ENCODE measurements at places on chromosomes 16 and 17.
A peak's percentile ranks its signal among the peaks of the same experiment; 100 is the strongest.

GRCh38 chr17:36545077-36545464 is 352 bp downstream of the GGNBP2 start:
- H3K27ac ChIP-seq, result peak overlapping the region; percentile 99
- H3K36me3 ChIP-seq, result no peaks in the 10 kb centered on the region
- H3K4me1 ChIP-seq, result peaks cover 34% of the 10 kb centered on the region
- H3K4me3 ChIP-seq, result peak overlapping the region; percentile 95
- H3K27me3 ChIP-seq, result no peaks in the 10 kb centered on the region

DNA sequence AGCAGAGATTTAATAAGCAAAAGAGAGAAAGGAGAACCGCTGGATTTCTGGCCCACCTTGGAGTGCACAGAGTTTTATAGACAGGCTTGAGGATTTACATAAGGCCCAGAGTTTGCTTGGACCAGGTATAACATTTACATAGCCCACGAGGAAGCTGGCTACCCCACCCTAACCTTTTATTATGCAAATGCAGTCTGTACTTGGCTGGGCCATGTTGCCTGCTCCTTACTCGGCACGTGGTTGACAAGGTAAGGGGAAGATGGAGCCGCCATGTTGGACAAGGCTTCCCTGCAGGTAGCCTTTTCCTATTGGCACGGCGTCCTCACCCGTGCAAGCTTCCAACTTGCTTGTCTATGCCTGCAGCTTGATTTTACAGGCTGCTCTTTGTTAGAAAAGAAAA is 35.2 kb upstream of the HS3ST3A1 start:
- no peaks in the 10 kb centered on the region for H3K27me3 ChIP-seq
- no peaks in the 10 kb centered on the region for H3K36me3 ChIP-seq
- no peaks in the 10 kb centered on the region for H3K4me1 ChIP-seq
- H3K4me3 ChIP-seq, result no peak overlapping the region
- no peak for DNase-seq

- H3K36me3 ChIP-seq, result no peaks in the 10 kb centered on the region
- DNase-seq, result peak; percentile 93
- peaks cover 43% of the 10 kb centered on the region for H3K4me1 ChIP-seq
- H3K27me3 ChIP-seq, result no peaks in the 10 kb centered on the region
These were observed 6.1 kb downstream of the SSTR5 start for GRCh38 chr16:1078579-1079021.

GRCh38 chr17:40364121-40364861 is at the start of gene GJD3:
Gene GJD3, minus strand, starts transcription at chr17:40364737. Its CDS starts 922 bp downstream, at chr17:40363815.
- DNase-seq, result no peak
- no peaks in the 10 kb centered on the region for H3K27me3 ChIP-seq
- peaks cover 4% of the 10 kb centered on the region for H3K4me1 ChIP-seq
- no peak within 1 kb of the TSS for H3K27ac ChIP-seq
- peak within 1 kb of the TSS; percentile 65 for H3K4me3 ChIP-seq

DNA sequence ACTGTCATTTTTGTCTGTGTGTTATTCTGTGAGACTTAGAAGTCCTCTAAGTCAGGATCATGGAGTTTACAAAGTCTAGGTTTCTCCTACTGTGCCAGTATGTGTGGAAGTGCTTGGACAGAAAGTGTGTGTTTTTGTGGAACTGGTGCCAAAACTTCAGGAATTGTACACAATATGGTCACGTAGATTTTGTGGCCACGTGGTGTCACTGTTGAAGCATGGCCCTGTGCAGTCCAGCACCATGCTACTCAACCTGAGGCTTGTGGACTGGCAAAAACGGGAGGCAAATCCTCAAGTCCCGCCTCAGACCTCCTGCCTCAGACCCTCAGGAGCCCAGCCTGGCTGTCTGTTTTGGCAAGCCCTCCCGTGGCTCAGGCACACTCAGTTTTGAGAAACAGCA is 16.7 kb upstream of the ALKBH5 start:
- no peak for DNase-seq
- no peaks in the 10 kb centered on the region for H3K36me3 ChIP-seq
- H3K27me3 ChIP-seq, result no peaks in the 10 kb centered on the region
- no peak overlapping the region for H3K27ac ChIP-seq
- H3K4me3 ChIP-seq, result no peak overlapping the region

DNA sequence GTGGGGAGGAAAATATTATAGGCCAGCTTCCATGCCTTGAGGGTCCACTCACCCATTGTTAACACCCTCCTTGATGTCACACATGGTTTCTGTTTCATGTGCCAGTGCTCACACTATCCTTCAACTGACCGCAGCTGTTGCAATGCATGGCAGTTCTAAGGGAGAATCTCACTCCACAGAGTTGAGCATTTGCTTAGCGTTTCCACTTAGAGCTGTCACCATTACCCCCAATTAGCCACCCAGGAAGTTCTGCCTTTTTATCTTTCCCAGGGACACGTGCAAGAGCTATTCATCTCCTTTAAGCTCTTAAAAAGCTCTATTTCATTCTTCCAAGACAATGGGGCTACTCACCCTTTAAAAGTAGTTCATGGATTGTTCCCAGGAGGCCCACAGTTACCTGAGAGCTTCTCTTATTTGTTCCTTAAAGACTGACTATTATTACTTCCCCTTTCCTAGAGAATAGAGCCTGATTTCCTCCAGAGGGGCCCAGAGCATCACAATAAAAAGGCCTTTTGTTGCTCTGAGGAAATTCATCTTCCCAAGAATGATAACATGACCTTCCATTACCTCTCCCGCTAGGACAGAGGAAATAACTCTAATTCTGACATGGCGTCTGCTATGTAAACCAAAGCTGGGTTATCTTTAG is 126.8 kb downstream of the CACNG3 start:
- H3K4me3 ChIP-seq, result no peak overlapping the region
- H3K36me3 ChIP-seq, result no peaks in the 10 kb centered on the region
- no peak for DNase-seq
- H3K4me1 ChIP-seq, result no peaks in the 10 kb centered on the region

GRCh38 chr16:67249178-67250044 is 632 bp downstream of the SLC9A5 start:
- no peak for DNase-seq
- H3K36me3 ChIP-seq, result no peaks in the 10 kb centered on the region
- H3K27ac ChIP-seq, result no peak overlapping the region
- peak overlapping the region; percentile 71 for H3K4me3 ChIP-seq

GRCh38 chr16:68743664-68744063 is 6.6 kb downstream of the CDH1 start:
- no peaks in the 10 kb centered on the region for H3K27me3 ChIP-seq
- no peak overlapping the region for H3K27ac ChIP-seq
- H3K4me1 ChIP-seq, result no peaks in the 10 kb centered on the region

DNA sequence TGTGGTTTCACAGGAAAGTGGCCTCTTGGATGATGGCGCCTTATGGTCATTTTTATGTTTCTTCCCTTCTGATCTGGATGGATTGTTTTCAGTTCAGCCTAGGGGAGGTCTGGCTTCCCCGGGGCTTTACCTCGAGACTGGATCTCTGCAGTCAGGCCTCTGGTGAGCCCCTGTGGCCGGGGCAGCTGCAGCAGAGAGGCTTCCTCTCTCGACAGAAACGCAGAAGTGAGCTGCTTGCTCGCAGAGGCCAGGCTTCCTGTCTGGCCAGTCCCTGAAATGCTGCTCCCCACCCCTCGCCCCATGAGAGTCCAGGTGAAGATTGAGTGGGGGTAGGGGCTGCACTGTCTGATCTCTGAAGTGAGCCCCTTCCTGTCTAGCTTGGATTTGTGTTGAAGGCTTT is 44.0 kb downstream of the PLCG2 start:
- H3K4me1 ChIP-seq, result no peaks in the 10 kb centered on the region
- DNase-seq, result no peak
- H3K27ac ChIP-seq, result no peak overlapping the region
- no peak overlapping the region for H3K4me3 ChIP-seq
- H3K36me3 ChIP-seq, result no peaks in the 10 kb centered on the region

DNA sequence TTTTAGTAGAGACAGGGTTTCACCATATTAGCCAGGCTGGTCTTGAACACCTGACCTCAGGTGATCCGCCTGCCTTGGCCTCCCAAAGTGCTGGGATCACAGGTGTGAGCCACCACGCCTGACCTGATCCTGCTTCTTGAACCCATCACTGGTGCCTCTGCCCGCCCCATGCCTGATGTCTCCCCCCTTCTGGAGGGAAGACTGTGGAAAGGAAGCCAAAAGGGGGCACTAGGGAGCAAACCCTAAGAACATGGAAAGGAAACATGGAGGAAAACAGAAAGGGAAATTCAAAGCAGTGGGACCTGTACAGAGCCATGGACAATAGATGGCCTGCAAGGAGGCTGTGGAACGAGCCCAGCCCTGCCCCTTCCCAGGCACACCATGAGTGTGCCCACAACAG is 31.1 kb upstream of the FASN start:
- H3K27ac ChIP-seq, result no peak overlapping the region
- H3K4me1 ChIP-seq, result no peaks in the 10 kb centered on the region
- no peak for DNase-seq
- H3K36me3 ChIP-seq, result no peaks in the 10 kb centered on the region

- no peak for DNase-seq
- H3K4me3 ChIP-seq, result no peak overlapping the region
- no peaks in the 10 kb centered on the region for H3K4me1 ChIP-seq
- no peak overlapping the region for H3K27ac ChIP-seq
- H3K36me3 ChIP-seq, result no peaks in the 10 kb centered on the region
- no peaks in the 10 kb centered on the region for H3K27me3 ChIP-seq
These were observed 320.8 kb downstream of the XYLT1 start for GRCh38 chr16:17149904-17150483.

Measured in ascending aorta (tissue), 2 donors.